ENCODE measurements at places on chromosomes 13 and 19.
A peak's percentile ranks its signal among the peaks of the same experiment; 100 is the strongest.

GRCh38 chr19:5172859-5173630 lies 167.6 kb downstream of the PTPRS start:
- DNase-seq: no peak

DNA sequence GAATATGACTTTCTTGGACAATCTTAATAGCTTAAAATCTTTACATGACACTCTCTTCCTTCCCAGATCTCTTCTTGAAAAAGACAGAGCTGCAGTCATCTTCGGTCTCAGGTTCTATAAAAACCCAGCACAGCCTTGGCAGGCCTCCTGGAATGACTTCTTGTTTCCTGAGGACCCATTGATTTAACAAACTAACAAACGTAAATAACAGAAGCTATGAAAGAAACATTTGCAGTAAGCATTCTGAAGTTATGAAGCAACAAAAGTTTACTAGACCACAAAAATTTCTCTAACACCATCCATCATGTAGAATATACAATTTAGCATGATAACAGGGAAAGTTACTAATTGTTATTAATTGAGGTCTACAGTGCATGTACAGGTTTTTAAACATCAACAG lies 62.8 kb upstream of the STARD13 start:
- DNase-seq: no peak

- no peak for DNase-seq
Observed at GRCh38 chr13:80481588-80481987, 140.7 kb upstream of the SPRY2 start.

DNA sequence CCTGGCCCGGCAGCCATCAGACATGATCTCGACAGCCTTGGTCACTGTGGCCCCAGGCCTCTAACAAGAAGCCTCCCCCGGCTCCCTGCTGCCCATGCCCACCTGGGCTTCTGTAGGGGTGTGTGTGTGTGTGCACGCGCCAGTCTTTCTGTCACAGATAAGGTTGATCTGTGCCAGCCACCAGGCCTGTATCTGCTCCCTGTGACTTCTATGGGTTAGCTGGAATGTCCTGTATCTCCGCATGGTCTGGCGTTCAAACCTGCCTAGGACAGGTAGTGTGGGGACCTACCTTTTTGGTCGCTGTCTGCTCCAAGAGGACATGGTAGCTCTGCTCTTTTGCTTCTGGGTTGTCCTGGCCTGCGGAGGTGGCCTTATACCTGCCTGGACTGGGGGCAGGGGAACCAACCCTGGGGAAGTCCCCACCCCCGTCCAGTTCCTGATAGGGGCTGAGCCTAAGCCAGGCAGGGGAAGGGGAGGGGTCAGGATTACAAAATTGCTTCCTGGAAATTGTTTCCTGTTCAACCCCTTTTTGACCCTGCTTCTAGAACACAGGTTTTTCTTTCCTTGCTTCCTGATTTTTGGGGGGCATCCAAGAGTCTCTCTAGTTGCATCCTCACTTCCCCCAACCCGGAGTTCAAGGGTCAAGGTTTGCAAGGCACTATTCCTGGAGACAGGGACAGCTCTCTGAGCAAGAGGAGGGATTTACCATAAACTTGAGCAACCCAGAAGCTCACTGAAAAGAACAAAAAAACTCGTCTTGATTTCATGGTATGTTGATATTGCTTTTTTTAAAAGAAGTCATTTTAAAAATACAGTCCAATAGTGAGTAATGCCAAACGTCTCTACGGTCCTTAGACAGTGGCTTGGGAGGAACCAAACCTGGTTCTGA lies at the start of gene LRG1:
Gene LRG1 (minus strand): TSS at position 344 of the 889 bp plus-strand sequence. CDS start 23 bp downstream, at position 321.
- DNase-seq: no peak

GRCh38 chr19:4454747-4455718 lies 2.6 kb downstream of the UBXN6 start:
- DNase-seq: no peak

- DNase-seq: peak; percentile 38
Observed at GRCh38 chr13:51067210-51067701, 43.8 kb downstream of the C13orf42 start.

- no peak for DNase-seq
Observed at GRCh38 chr13:86710013-86710412, 910.8 kb upstream of the SLITRK6 start.

DNA sequence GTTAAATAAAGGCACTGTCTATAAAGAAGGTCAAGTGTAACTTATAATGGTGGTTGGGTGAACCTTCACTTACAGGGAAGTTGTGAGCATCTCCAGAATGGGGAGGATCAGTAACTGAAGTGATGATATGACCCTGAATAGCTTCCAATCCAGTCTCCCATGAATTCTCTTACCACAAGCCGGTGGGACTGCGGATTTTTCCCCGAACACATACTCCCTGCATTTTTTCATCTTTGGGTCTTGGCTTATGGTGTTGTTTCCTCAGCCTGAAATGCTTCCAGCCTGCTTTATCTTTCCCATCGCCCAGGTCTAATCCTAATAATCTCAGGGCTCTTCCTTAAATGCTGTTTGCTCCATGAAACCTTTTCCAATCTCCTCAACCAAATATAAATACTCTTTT lies 2.0 kb upstream of the CSNK1A1L start:
- no peak for DNase-seq

DNA sequence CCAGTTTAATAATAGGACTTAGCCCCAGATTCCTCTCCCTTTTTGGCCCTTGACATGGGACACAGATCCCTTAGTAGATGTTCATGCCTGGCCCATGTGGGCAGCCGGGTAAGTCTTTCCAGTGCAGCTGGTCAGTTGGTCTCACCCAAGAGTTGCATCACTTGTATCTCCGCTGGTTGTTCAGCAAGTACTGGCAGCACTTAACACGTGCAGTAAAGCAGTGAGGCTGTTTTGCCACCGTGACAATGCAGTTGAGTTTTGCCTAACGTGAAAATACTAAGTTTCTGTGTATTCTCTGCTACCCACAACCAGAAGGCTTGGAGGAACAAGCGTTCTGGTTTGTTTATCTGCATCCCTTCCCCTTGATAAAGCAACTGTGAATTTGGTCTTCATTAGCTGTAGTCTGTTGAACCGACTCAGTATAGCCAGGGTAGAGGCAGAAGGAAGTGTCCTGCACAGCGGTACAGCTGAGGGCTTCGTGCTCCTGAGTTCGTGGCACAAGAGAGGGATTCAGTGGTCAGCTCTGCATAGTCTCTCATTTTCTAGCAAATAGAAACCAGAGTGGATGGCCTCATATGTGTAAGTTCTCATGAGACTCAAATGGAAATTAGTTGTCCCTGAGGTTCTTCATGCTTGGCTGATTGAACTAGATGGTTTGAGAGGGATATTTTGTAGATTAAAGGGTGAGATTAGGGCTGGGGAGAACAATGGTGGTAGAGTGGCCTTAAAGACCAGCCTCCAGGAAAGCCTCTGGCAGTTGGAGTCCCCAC lies 50.3 kb downstream of the ARHGEF7 start:
- no peak for DNase-seq

DNA sequence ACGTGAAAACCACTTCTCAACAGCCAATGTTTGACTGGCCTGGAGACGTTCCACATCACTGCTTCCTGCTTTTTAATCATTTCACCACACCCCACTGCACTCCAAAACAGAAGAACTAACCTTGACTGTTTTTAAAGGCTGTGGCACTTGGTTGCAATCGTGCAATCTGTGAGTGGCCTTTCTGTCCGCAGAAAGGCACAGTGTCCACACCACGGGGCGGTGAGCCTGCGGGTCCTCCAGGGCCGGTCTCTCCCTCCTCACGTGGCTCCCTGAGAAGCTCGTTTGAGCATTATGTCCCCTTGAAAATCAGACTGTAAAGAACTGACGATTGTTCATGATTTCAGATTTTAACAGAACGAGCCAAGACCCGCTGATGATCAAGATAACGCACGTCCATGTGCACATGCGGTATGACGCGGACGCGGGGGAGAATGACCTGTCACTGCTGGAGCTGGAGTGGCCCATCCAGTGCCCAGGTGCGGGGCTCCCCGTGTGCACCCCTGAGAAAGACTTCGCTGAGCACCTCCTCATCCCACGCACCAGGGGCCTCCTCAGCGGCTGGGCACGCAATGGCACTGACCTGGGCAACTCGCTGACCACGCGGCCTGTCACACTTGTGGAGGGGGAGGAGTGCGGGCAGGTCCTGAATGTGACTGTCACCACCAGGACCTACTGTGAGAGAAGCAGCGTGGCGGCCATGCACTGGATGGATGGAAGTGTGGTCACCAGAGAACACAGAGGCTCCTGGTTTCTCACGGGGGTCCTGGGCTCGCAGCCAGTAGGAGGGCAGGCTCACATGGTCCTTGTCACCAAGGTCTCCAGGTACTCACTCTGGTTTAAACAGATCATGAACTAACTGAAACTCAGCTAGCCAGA lies 13.0 kb downstream of the PROZ start:
- DNase-seq: no peak

DNA sequence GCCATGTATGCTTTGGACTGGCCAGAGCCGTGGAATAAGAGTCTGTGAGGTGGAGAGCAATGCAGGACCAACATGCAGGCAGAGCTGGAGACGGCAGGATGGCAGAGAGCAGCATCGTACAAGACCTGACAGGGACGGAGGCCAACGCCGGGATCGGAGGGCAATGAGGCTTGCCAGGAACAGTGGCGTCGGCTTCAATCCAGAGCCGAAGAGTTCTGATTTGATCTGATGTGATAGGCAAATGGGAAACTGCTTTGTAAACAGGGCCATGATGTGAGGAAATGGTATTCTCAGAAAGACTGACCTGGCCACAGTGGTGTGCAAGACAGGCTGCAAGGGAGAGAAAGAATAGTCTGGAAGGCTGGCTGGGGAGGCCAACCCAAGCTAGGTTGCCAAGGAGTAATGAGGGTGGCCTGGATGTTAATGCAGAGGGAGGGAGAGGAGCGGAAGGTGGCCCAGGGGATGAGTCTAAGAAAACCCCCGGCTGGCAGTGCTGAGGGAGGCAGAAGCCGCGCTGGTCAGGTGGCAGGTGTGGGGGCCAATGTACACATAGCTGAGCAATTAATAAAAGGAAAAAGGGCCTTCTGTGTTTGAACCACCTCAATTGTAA lies 26.7 kb downstream of the RCBTB2 start:
- DNase-seq: peak; percentile 12

DNA sequence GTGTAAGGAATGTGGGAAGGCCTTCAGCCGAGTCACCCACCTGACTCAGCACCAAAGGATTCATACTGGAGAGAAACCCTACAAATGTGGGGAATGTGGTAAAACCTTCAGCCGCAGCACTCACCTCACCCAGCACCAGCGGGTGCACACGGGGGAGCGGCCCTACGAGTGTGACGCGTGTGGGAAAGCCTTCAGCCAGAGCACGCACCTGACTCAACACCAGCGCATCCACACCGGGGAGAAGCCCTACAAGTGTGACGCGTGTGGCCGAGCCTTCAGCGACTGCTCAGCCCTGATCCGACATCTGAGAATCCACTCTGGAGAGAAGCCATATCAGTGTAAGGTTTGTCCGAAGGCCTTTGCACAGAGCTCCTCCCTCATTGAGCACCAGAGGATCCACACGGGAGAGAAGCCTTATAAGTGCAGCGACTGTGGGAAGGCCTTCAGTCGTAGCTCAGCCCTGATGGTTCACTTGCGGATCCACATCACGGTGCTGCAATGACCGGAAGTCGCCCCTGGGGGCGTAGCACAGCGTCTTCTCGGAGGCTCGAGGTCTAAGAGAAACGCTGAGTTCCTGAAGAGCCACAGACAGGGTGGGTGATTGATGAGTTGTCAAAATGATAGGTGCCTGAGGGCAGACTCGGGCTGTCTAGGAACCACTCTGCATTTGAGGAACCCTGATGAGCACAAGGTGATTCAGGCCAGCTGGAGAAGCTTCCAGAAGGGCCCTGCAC lies 12.2 kb downstream of the ZSCAN22 start:
- no peak for DNase-seq

DNA sequence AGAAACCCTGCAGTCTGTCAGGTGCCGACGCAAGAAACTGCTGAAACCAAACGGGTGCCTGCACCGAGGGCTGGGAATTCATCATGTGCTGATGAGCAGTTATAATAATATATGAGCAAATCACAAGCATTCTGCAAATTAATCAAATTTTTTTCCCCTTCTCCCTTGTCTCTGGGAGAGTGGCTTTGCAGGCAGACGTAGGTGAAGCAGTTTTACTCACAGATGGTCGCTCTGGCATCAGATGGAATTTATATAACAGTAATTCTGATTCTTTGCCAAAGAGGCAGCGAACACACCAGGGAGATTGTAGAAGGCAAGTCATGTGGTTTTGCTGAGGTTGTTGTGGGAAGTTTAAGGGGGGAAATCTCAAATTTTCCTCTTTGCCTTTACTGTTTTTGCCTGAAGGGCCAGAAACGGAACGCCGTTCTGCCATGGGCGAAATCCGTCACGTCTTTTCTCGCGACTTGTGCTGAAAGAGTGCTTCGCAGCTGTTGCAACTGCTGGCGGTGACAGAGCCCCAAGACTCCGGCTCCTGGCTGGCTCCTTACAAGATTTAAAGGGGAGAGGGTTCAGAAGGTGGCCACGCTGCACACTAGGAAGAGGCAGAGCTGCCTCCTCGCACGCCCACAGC lies 320.1 kb downstream of the ZNF536 start:
- peak; percentile 73 for DNase-seq

DNA sequence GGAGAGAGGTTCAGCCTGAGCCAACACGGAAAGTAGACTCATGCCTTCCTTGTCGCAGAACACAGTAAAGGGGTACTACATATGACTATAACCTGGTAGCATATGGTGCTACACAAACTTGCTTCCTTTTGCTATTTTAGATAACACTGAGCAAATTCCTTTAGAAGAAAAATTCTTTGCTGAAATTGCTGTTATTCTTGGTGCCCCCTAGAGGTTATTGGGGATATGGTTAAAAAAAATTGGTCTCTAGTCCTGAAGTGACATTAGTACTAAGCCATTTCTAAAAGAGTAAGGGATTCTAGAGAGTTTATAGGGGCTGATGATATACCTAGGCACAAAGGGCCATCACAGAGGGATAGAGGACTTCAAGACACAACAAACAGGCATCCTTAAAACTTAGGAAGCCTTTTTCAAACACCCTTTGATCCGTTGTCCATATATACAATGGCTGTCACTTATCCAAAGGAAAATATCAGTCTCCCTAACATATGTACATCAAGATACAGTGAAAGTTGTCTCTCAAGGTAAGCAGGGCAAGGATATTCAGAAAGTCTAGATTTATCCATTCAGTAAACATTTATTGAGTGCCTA lies 13.9 kb upstream of the HS6ST3 start:
- no peak for DNase-seq

- peak; percentile 59 for DNase-seq
Observed at GRCh38 chr19:40717325-40717879, 490 bp downstream of the ITPKC start.

DNA sequence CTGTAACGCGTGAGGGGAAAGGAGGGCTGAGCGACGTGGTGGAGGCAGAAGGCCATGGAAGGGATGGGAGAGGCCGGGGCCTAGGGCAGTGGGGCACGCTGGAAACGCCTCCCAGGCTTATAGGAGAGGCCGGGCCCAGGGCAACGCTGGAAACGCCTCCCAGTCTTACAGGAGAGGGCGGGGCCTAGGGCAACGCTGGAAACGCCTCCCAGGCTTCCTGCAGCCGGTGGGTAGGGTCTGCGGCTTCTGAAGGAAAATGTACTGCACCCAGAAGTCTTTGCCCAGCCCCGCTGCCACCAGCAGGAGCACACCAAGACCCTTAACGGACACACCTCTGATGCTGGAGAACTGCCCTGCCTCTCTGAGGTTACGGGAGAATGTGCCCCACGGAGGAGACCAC lies 9.1 kb downstream of the CACTIN start:
- DNase-seq: no peak
